GM12892 (cell line): ENCODE measurements at places on chromosomes 11 and 22.

- DNase-seq, result peak; percentile 93
Observed at GRCh38 chr22:38051900-38052862, 5.0 kb upstream of the PICK1 start.

DNA sequence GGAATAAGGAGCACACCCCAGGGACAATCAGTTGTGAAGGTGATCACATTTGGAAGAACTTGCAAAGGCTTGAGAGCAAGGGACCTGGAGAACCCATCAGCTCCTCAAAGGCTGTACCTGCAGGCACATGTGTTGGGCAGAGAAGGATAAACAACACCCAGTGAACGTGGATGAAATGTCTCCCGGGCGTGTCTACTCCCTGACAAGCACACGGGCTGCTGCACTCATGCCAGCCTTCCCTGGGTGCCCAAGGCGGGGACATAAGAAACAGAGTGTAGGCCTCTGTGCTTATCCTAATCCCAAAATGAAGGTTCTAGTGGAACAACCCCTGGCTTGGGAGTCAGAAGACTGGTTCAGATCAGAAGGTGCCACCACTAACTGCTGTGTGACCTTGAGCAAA, 46.7 kb downstream of the DSCAML1 start:
- no peak for DNase-seq

GRCh38 chr22:30232716-30233218, 13.8 kb downstream of the LIF start:
- DNase-seq, result no peak

DNA sequence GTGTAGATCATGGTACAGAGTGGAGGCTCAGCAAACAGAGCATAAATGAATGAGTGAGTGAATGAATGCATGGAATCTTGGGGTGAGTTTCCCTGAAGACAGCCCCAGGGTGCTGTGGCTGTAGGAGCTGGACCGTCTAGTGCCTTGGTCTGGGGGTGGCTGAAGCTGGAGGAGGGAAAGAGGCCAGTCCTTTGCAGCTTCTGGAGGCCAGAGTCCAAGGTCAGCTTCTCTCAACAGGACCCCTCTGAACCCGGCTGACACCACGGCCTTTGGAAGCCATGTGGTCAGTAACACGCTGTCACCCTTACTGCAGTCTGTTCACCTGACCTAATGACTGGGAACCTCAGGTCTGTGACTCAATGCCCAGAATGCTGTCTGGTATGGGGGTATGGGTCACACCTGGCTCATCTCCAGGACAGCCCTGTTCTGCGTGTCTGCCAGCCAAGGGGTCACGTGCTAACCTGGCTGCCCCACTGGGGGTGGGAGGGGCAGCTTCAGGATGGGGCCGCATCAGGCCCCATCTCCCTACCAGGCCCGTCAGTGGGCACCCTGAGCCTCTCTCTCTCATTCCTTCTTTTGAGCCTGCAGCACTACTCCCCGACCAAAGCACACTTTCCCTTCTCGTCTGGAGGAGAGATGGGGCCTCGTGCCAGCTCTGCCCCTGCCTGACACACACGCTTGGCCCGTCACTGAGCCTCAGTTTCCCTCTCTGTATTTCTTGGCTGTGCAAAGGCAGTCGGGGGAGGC, 24.1 kb upstream of the CHKA start:
- no peak for DNase-seq

DNA sequence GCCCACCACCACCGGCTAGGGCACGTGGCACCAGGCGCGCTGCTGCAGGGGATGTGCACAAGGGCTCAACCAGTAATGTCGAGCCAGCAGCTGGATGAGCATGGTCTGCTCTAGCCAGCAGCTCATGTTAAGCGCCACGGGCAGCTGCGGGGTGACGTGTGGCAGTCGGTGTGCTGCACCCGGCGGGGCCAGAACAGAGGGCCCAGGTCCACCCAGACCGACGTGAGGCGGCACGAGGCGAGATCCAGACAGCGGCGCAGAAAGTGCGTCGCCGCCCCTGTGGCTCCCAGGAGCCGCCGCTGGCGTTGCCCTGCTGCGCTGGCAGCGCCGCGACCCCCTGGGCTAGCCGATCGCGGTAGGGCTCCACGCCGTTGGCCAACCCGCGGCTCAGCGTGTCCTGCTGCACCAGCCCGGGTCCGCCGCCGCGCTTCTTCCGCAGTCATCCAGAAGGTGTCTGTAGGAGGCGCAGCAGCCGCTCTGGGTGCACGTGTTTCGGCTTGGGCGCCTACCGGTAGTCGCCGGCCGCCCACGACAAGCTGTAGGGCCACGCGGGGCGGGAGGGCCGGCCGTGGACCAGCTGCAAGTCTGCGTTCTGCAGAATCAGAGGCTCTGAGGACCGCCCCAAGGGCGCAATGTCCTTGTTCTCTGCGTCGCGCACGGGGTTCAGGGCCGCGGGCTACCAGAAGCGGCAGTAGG, 4.6 kb upstream of the GALR3 start:
- DNase-seq, result peak; percentile 80

- DNase-seq, result no peak
Observed at GRCh38 chr11:94308024-94308423, 3.6 kb downstream of the IZUMO1R start.

DNA sequence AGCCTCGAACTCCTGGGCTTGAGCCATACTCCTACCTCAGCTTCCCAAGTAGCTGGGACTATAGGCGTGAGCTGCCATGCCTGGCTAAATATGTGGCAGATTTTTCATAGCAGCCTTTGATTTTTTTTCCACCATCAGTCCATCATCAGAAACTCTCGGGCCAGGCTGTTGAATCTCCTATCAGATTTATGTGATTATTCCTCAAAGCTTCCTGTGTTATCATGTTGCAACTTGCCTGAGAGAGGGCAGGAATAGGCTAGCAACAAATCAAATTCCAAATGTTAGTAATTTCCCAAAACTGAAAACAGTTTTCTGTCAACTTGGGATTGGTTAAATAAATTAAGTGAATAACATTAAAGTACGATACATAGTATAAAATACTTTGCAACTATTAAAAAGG, 3.4 kb downstream of the LRRC51 start:
- no peak for DNase-seq

GRCh38 chr11:15638386-15638787, 523.7 kb downstream of the INSC start:
- no peak for DNase-seq

GRCh38 chr22:37443977-37444376, 16.7 kb upstream of the ELFN2 start:
- no peak for DNase-seq

DNA sequence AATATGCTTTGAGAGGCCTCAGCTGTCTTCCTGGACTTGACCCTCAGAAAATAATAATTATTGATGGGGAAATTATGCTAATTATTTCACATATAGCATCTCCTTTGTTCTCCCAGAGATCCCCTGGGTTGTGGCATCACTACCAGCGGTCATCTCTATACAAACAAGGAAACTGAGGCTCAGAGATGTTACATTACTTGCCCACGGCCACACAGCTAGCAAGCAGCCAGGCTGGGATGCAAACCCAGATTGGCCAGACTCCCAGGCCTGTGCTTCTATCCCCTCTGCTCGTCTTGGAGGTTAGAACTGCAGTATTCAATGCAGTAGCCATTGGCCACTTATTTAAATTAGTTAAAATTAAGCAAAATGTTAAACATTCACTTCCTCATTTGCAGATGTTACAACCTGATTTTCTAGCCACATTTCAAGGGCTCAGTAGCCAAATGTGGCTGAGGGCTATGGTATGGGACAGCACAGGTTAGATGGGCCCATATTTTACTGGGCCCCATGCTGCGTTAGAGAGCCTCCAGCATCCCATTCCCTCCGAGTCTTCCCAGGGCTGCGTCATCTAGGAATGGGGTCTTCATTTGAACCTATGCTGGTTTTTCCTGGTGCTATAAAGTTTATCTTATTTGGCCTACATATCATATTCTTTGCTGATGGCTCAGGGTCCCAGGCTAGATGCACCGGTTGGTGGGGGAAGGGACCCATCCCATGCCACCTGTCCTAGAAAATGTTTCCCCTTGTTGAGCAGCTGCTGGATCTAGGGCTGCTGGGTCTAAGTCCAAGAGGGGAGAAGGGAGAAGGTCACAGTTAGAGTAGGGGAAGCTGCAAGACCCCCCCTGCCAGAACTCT, 2.2 kb downstream of the SLC35C1 start:
- DNase-seq, result no peak

GRCh38 chr11:47904048-47904447, 55.9 kb upstream of the NUP160 start:
- no peak for DNase-seq

GRCh38 chr11:83865636-83866461, 579.7 kb upstream of the CCDC90B start:
- no peak for DNase-seq

DNA sequence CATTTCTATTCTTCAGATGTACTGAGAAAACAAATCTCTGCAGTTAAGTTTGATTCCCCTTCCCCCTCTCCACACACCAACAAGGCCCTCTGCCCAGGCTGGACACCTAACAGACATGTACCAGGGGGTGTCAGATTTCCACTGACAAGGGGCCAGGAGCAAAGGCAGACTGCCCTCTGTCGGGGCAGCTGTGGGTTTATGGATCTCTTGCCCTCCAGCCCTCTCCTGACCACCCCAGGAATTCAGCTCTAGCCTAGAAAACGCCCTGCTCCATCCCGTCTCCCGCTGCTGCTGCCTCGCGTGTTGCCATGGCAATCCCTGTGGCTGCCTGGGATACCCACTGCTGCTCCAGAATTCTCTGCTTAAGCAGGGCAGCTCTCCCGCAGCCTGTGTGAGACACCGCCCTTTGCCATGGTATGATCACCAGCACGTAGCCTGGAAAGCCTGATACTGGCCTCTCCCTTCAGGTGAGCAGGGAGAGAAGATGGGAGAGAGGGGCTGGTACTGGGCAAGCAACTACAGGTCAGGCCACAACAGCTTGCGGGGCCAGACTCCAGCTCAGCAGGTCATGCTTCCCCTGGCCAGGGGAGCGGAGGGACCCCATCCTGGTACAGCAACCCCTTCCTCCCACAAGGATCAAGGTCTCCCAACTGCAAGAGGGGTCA, 41.6 kb downstream of the BUD13 start:
- no peak for DNase-seq

GRCh38 chr22:20484948-20485683, 10.5 kb downstream of the KLHL22 start:
- DNase-seq, result no peak

GRCh38 chr11:39683951-39684554, 1775.4 kb downstream of the LRRC4C start:
- DNase-seq, result no peak

DNA sequence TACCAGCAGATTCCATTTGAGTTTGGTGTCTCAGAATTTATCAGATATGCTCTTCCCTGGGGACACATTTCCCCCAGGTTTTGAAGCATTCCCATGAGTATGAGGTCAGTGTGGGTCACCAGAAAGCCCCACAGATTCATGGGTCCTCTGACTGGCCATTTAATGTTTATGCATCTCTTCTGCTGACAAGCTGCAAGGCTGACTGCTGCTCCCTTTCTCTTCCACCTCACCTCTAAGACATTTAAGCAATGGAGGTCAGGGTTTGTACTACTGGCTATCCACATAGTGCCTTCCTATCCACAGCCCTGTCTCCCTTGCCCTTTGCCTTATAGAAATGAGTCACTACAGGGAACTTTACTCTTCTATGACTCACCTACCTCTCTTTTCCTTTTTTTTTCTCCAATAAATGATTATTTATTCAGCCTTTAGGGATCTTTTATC, 106.0 kb upstream of the TIMP3 start:
- DNase-seq, result no peak

DNA sequence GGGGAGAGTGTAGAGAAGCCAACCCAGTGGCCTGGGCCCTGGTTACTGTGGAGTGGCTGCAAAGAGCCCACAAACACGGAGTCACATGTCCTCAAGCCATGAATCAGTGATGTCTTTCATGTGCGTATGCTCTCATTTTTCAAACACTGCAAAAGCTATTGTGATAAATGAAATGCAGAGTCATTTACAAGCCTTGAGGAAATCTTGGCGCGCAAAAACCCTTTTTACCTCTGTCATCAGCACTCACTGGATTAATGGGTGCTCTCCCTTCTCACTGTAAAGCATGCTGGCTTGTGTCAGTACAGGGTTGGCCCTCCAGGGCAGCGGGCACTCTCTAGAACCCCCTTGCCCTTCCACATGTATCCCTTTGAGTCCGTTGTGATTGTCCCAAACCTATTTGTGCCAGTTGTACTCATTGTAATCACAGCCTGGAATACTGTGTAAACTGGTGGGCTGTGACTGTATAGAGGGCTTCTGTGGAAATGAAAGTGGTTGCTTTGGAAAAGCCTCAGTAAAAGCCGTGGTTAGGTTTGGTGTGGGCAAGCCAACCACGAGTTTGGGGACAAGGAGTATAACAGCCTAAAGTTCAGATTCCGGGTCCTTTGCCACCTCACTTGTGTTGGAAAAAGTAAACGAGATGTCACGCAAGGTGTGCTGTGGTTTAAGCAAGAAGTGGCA, 10.4 kb downstream of the GNAZ start:
- no peak for DNase-seq

DNA sequence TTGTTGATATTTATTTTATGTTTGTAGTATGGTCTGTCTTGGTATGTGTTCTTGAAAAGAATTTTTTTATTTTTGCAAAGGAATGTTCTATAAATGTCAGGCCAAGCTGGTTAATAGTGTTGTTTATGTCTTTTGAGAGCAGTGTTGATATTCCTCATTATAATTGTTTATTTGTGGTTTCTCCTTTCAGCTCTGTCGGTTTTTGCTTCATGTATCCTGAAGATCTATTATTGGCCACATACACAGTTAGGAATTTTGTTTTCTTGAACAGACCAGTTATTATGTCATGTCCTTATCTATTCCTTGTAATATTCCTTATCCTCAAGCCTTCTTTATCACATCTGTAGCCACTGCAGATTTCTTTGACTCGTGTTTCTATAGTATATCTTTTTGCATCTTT, 56.5 kb downstream of the PDHX start:
- DNase-seq, result no peak

GRCh38 chr22:47575291-47575690, 812.8 kb downstream of the TBC1D22A start:
- DNase-seq, result no peak

- DNase-seq, result no peak
Observed at GRCh38 chr11:76228071-76228874, 22.0 kb upstream of the WNT11 start.

GRCh38 chr22:28123989-28124766, 205.1 kb upstream of the PITPNB start:
- DNase-seq, result no peak

GRCh38 chr22:20204311-20204710, 53.5 kb upstream of the CCDC188 start:
- DNase-seq, result no peak

DNA sequence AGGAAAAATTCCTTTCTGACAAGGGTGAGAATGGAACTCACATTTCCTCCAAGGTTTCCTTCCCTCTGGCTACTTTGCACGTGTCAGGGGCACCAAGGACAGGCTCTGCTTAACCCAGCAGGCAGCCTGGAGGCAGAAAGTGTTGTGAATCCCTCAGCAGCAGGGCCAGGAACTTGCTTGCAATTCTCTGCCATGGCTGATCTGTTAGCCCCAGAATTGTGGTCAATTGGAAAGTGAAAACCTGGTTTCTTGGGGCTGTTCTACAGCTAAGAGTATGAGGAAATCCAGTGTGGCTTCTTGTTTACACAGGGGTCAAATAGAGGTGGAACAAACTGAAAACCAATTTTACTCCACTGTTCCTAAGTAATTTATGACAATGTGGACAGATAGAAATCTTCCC, 38.3 kb upstream of the CEP295 start:
- DNase-seq, result no peak
